ENCODE measurements at places on chromosomes 2 and 18.

DNA sequence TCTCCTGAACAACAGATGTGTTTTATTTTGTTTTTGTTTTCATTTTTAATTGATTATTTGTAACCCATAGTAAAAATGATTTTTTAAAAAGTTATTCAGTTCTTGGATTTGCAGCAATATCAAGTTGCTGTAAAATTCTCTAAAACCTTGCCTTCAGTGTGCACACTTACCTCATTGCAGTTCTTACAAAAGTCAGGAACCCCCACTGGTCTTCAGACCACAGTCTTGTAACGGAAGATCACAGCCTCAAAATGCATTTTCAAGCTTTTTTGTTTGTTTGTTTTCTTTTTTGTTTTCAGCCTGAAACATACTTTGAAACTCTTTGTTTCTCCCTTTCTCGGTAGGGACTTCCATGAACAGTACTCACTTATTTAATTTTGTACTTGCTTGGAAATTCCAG, 1012.8 kb upstream of the GYPC start:
- no peak for DNase-seq

- DNase-seq, result no peak
Measured at GRCh38 chr2:36677996-36678605, 18.4 kb upstream of the VIT start.

DNA sequence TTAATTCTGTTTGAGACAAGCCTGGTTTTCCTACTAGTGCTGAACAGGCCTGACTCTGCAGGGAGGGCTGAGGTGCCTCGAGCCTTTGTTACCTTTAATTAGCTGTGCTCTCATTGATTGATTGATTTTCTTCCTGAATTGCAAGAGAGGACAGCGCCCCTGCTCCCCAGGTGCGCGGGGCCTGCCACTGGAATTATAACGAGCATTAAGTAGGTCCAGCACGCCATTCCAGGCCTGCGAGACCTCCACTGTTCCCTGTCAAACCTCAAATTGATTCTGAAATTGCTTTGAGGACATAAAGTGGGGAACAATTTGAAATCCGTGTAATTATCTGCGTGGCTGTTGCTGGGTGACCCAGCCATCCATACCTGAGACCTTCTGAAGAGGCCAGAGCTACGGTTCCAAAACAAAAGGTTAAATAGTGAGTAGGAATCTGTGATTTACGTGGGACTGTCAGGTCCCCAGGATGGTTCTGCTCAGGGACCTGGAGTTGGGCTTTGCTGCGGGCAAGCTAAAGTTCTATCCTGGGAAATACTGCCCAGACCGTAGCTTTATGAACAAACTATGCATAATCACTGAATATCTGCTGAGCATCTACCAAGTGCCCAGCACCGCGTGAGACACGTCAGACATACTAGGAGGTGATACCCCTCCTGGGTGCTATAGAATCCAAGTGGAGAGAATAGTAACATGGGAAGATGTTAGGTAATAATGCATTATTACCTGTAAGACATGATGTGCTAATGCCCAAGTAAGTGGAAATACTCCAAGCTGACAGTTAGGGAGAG, 104.1 kb downstream of the ZBTB7C start:
- no peak for DNase-seq

- DNase-seq, result no peak
Measured at GRCh38 chr2:211033765-211034164, 477.4 kb downstream of the CPS1 start.

GRCh38 chr18:26325771-26326170, 99.5 kb downstream of the TAF4B start:
- no peak for DNase-seq

DNA sequence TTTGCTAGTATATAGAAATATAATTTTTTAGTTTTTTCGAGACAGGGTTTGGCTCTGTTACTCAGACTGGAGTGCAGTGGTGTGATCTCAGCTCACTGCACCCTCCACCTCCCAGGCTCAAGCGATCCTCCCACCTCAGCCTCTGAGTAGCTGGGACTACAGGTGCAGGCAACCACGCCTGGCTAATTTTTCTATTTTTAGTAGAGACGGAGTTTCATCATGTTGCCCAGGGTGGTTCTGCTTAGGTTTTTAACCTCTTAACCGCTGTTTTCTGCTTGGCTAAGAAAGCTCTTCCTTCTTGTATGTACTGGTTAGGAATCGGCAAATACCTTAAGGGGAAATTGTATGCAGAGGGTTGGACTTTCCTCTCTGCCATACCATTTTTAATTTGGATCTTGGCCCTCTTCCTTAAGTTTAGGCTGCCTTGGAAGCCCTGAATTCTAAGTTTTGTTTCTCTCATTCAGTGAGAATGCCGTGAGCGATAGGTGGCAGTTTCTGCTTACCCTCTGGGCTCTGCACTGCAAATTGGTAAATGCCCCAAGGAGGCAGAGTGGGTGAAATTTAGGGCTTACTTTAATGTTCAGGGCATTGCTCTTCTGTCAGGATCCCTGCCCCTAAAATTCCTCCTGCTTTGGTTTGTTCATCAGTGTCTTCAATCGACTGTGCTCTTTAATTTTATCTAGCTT, 32.3 kb downstream of the EML6 start:
- DNase-seq, result no peak

- DNase-seq, result no peak
Measured at GRCh38 chr2:196449083-196449482, 190.4 kb upstream of the CCDC150 start.

- DNase-seq, result no peak
Measured at GRCh38 chr2:163319006-163319405, 416.8 kb downstream of the FIGN start.
